ENCODE measurements at places on chromosomes 12 and 14.

DNA sequence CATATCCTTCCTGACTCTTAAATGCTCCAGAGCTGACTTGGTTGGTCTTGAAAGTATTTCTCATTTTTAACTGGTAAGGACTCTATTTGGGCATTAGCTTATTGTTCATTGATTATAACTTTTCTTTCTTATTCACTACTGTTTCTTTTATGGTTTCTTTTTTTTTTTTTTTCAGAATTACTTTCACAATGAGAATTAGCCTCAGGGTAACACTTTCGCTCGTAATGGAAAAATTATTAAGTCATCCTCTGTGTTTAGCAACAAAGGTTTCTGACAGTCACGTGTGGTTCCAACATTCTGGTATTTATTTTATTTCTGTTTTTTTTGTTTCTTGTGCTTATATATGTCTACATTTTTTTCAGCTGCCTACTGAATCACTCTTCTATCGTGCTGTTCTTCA lies 80.0 kb downstream of the METTL25 start:
- no peak for DNase-seq

DNA sequence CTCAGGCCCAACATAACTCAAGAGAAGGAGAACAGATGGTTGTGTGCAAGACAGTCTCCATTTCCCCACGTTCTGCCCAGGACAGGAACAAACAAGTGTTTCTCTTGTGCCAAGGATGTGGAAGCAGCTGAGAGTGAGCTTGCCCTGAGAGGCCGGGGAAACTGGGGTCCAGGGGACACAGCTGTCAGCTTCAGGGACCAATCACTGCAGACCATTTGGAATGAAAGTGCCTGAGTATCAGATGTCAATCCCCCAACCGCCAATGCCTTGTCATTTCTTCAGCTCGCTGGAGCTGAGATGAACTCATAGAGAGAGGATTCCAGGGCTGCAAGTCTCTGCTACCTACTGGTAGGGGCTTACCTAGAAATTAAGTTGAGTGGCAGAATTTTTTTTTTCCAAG lies 71.9 kb upstream of the METAP2 start:
- no peak for DNase-seq

DNA sequence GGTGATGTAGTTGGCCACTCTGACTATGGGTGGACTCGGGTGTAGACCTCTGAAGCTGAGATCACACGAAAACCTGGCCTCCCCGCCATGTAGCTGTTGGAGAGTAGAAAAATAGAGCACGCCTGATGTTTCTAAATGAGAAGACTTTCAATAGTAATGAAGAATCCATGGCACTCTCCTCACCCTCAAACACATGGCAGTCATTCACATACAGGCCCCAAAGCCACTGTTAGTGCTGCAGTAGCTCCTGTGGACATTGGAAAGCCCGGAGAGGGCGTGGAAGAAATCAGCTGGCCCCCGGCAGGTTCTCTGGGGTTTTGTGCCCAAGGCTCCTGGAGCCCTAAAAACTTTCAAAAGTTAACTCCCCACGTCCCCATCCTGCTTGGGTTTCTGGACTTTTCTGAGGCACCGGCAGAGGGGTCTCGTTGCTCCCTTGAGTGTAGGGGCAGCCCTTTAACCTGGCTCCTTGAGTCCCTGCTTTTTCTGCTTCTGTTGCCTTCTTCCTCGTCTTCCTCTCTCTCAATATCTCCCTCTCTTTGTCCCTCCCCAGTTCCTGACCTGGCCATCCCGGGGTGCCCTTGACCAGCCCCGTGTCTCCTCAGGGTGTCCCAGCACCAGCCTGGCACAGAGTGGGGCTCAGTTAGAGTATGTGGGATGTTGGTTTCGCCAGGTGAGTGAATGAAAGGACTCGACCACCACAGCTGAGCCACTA lies 8.3 kb downstream of the MEG3 start:
- no peak for DNase-seq

DNA sequence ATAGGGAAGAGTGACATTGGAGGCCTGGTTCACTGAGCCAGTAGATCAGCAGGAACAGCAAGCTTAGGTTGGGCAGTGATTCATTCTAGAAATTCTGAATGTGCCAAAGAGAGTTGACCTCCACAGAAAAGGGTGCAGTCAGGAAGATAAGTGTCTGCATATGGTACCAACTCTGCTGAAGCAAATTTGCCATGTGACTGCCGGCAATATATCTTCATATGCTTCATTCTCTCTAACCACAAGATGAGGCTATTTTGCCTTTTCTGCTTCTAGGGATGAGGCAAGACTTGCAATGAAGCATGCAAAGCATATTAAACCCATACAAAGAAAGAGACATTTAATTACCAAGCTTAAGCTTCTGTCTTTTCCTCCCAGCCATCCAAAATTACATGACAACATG lies 13.6 kb downstream of the CCDC198 start:
- no peak for DNase-seq
